ENCODE measurements at places on chromosomes 7 and 10.

DNA sequence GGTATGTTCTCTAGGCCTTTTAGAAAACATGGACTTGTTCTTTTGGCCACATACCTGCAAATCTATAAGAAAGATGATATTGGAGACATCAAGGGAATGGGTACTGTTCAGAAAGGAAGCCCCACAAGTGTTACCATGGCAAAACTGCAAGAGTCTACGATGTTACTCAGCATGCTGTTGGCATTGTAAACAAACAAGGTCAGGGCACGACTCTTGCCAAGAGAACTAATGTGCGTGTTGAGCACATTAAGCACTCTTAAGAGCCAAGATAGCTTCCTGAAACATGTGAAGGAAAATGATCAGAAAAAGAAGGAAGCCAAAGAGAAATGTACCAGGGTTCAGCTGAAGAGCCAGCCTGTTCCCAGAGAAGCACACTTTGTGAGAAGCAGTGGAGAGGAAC is 37.1 kb downstream of the SDK1 start:
- DNase-seq: no peak

- no peak for DNase-seq
These were observed 49.8 kb downstream of the CNOT4 start for GRCh38 chr7:135459951-135460567.

DNA sequence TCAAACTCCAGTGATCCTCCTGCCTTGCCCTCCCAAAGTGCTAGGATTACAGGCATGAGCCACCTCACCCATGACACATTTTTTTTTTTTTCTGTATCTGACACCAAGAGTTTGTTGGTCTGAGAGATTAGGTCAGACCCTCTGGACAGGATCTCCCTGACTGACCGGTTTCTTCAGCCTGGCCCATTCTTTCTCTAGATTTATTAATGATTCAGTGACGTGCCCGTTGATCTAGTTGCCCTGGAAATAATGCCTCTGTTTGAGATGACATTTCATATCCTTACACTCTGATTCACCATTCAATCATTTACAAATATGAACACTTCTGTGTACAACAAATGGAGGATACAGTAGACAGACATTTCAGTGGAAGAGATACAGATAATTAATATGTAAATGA is 1.4 kb upstream of the ZNF212 start:
- DNase-seq: no peak

DNA sequence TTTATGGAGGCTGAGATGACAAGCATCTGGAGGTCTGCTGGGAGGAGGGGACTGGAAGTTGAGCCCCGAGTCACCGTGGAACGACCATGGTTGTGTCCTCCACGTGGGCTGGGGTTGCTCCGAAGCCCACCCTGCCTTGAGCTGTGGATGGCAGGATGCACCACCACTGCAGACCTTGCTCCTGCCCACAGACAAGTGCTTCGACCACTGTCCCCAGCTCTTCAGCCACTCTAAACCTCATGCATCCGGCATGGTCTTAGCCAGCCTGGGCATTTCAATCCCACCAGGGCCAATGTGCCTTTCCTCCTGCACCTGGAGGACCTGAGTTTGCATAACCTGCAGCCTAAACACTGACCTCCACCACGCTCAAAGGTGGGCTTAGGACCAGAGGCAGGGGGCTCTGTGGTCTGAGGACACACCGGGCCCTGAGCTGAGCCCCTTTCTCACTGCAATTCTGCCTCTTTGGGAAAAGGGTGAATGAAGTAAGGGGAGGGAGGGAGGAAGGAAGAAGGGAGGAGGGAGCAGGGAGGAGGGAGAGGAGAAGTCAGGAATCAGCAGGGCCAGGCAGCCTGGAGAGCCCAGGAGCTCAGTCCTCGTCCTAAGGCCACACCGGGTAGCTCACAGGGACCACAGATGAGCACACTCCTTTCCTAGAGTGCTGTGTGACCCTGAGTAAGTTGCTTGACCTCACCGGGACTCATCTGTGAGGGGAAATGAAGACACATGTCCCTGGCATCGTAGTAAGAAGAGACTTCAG is 44.8 kb upstream of the DNAAF5 start:
- DNase-seq: no peak

- no peak for DNase-seq
These were observed 1.6 kb upstream of the PRF1 start for GRCh38 chr10:70604106-70604505.

Data from stimulated activated CD8-positive, alpha-beta memory T cell treated with anti-CD3 and anti-CD28 coated beads, Interleukin-4, amount 100 ng/mL, for 1 hour (primary cell).